ENCODE measurements at places on chromosomes 6 and 20.

GRCh38 chr6:118451839-118452238 is 96.3 kb upstream of the PLN start:
- DNase-seq: no peak

GRCh38 chr6:12084681-12085080 is 72.6 kb downstream of the HIVEP1 start:
- no peak for DNase-seq

- DNase-seq: no peak
Observed at GRCh38 chr6:160461641-160462040, 113.5 kb downstream of the SLC22A3 start.

GRCh38 chr6:88865275-88865674 is 98.1 kb downstream of the RNGTT start:
- DNase-seq: no peak

GRCh38 chr6:43746071-43746470 is 23.9 kb upstream of the VEGFA start:
- no peak for DNase-seq

GRCh38 chr20:24823176-24823784 is 125.8 kb upstream of the CST7 start:
- DNase-seq: no peak

DNA sequence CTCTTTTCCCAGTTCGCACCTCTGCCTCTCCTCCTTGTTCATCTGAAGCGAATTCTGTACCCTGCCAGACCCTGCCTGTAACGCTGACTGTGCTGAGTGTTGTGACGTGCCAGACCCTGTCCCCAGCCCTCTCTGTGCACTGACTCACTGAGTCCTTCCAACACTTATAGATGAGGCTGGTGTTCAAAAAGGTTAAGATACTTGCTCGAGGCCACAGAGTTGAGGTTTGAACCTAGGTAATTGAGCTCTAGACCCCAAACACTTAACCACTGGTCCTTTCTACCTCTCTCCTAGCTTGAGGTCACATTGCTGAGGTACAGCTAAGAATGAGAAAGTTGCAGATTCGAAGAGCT is 45.7 kb upstream of the NEDD9 start:
- DNase-seq: no peak

GRCh38 chr6:113994934-113995342 is 24.0 kb upstream of the HDAC2 start:
- peak; percentile 90 for DNase-seq

DNA sequence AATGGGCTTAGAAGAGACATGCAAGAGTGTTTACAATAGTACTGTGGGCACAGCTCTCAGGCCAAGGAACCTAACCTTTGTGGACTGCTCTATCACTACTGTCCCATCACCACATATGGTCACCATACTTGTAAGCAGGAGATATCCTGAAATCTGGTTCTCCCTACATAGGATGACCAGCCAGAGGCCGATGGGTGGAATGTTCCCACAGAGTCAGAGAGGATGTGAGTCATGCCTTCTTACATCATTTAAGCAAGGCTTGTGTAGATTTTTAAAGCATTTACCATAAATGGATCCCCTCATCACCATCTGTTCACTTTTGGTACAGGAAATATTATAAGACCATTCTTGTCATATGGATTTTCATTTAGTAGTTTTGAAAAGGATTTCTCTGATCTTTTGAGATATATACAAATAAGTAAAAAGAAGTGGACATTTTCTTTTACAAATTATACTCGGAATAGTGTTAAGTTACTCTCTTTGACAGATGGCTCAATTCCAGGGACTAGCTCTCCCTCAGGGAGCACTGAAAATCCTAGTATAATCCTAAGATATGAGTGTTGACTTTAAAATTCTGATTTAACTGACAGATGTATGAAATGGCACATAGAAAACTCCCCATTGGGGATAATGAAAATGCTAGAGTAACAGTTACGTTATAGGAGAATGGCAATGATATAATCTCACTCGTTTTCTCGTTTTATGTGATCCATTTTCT is 6.6 kb downstream of the HTR1B start:
- DNase-seq: peak; percentile 97

- DNase-seq: peak; percentile 80
Observed at GRCh38 chr6:484086-484745, 92.7 kb downstream of the IRF4 start.

- DNase-seq: no peak
Observed at GRCh38 chr6:170062209-170062914, 228.5 kb downstream of the DLL1 start.

DNA sequence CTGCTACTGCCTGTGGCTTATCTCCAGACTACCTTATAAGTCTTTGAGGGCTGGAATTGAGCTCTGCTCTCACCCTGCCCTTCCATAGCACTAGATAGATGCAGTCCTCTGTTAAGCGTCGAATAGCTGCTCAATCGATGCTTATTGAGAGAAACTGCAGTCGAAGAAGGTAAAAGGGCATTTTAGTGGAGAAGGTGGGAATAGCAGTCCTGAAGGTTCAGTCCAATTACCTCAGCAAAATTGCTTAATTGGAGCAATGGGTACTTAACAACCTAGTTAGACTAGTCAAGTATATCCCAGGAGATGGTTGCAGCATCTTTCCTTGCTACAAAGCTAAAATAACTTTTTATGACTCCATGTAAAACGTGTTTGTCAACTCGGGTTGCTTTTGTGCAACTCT is 66.8 kb upstream of the NT5E start:
- no peak for DNase-seq

DNA sequence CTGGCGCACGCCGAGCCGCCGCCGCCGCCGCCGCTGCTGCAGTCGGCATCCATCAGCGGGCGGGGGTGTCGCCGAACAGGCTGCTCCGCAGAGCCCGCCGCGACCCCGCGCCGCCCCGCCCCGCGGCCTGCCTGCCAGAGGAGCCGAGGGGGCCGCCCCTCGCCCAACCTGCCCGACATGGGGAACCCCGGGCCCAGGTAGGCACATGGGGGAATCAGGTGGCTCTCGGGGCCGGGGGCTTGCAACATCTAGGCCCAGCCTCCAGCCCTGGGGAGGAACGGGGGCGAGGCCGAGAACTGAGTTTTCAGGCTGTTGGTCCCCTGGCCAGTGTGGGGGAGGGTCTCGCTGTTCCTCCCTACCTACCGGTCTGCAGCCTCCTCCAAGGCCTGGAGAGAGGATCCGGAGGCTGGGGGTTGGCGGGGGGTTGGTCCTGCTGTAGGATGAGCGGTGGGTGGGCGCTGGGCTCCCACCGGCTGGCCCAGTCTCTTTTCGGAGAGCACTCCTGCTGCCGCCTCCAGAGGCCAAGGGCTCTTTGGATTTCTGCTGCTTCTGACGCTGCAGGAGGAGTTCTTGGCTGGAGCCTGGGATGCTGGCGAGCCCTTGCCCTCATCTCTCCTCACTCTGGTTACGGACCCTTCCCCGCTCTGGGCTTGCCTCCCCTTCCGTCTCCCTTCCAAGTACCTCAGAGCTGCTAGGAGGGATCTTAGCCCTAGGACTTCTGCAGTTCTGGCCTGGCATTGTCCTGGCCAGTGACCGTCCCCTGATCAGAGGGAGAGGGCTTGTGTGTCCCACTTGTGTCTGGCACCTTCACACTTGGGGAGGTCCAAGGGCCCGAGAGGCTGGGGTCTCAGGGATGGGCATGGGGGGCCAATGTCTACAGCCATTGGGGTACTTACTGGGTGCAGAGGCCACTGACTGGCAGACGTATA is at the start of gene EPB41L1:
Gene EPB41L1, plus strand, starts transcription at position 41 of the 929 bp plus-strand sequence. CDS start 19,038 bp downstream, outside the sequence.
- peak; percentile 57 for DNase-seq

DNA sequence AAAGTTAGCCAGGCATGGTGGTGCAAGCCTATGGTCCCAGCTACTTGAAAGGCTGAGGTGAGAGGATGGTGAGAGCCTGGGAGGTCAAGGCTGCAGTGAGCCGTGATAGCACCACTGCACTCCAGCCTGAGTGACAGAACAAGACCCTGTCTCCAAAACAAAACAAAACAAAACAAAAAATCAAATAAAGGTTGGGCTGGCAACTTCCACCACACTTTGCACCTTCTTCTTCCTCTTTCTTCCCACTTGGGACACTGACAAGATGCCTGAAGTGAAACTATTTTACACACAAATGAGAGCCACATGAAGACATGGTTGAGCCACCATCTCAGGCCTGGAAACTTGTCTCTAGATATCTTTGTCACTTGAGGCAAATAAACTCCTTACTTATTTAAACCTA is 53.8 kb upstream of the CCDC28A start:
- DNase-seq: no peak

DNA sequence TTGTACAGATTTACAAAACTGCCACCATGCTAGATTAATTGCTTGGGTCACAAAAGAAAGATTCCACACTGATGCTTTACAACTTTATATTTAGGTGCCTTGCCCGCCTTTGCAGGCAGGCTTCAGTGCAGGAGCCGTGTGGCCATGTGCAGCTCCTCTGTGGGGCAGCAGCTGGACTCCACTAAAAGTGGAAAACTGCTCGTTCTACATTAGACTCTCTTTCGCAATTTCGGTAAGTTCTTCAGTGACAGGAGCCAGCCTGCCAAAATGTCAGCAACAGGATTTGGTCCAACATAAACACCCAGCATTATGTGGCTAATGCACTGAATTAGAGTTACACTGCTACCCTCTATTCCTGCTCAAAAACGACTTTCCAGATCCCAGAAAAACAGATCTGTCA is 174.4 kb upstream of the KCNK16 start:
- DNase-seq: peak; percentile 81

GRCh38 chr20:61361501-61361900 is 109.4 kb downstream of the CDH4 start:
- no peak for DNase-seq

- DNase-seq: peak; percentile 58
Observed at GRCh38 chr6:150293423-150294173, 75.2 kb upstream of the IYD start.

GRCh38 chr20:47782920-47783552 is 2.2 kb downstream of the SULF2 start:
- DNase-seq: no peak

DNA sequence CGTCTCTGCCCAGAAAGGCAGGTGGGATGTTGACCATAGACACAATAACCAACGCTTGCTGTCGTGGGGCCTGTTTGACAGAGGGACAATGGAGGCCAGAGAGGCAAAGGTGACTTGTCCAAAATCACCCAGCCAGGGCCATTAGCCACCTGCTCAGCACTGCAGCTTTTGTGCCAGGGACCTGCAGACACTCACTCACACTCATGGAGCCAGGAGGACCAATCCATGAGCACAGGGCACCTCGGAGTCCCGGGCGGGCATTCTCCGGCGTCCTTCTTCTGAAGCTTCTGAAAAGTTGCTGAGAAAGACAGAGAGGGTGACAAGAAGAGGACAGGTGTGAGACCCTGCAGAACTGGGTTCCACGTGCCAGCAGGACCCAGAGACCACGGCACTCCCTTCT is 45.4 kb upstream of the SLCO4A1 start:
- DNase-seq: no peak

- DNase-seq: peak; percentile 30
Observed at GRCh38 chr6:47524136-47524845, 46.7 kb downstream of the CD2AP start.

DNA sequence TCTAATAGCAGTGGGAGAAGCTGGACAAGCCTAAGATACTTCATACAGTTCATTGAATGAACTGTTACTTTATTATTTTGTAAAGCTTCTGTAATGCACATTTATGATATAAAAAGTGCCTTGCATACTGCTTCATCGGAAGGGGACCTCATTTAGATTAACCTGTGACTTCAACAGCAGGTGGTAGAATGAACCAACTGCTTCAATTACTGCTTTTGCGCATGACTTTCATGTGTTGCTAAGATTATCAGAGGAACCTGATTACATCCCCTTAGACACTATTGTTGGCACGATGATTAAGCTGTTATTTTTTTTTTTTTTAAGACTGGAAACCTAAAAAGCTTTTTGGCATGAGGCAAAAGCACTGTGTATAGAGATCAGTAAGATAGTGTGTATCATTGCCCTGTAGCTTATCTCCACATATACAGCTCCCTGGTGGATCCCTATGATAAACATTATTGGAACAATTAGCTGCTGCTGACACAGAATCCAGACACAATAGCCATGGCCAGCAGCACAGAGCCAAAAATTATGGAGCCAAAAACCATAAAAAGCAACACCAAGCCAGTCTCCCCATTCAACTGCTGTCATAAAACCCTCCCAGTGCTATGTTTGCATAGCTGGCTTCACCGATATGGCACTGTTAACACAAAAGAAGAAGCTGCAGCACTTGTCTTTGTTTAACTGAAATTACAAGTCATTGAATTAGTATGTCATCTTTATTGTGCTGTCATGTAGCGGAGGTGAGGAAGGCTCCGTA is 731.6 kb upstream of the MMS22L start:
- no peak for DNase-seq

- DNase-seq: peak; percentile 77
Observed at GRCh38 chr20:50572938-50573777, 63.0 kb downstream of the PTPN1 start.

- DNase-seq: no peak
Observed at GRCh38 chr6:143586557-143586956, 75.0 kb upstream of the FUCA2 start.

- no peak for DNase-seq
Observed at GRCh38 chr6:32991972-32992371, 17.4 kb downstream of the HLA-DOA start.

DNA sequence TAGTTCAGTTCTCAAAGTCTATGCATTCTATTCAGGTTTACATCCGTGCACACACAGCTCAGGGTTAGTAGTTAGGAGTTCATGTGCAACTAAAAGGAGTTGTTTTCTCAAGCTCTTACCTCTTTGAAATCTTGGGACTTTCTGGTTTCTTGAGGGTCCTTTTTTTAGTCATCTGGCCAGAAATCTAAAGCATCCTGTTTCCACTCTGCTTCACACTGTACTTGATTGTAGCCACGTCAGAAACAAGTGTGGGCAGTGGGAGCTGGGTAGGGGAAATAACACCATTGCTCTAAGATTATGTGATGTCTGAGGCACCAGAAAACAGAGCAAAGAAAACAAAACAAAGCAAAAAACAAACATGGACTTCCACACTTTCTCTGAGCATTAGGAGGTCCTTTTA is 58.3 kb downstream of the HDGFL1 start:
- no peak for DNase-seq

DNA sequence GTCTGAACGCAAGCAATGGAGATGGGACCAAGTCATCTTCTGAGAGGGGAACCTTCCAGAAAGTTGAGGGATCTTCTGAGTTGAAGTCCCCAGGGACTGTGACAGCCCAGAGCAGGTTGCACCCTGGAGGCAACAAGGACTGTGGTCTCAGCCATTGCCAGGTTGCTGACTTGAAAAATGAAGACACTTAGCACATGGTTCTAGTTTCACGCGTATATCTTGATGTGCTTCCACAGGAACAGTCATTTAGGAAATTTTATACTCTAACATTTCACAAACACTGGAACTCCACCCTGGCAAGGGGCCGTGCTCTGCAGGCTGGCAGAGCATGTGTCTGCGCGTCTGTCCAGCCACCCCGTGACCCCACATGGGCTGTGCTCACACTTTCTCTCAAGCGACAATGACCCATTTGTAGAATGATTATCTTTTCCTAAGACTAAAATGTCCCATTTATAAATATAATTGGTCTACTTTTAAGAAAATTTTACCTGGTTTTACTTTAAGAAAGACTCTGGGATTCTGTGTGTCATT is 157.0 kb downstream of the ERMARD start:
- DNase-seq: no peak

GRCh38 chr6:18463429-18463828 is 76.3 kb downstream of the RNF144B start:
- no peak for DNase-seq

Measured in adipocyte (in vitro differentiated cells).